Mucosa of descending colon (tissue), 3 donors: ENCODE measurements at places on chromosomes 3 and 15. TPM values are rescaled to one million over a fixed set of nuclear protein-coding genes. Genes with fewer than 3 reads are reported as not detected.

DNA sequence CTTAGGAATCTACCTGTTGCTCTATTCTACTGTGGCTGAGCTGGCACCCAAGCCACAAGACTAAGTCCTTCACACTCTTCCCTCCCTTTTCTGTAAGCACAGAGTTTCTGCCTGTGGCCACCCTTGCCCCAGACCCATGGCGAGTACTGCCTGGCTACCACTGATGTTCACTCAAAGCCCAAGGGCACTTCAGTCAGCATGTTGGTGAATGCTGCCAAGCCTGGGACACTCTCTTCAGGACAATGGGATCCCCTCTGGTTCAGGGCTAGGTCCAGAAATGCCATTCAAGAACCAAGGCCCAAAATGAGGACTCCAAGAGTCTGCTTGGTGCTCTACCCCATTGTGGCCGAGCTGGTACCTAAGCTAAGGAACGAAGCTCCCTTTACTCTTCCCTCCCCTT is 184.2 kb downstream of the FGF12 start:
- DNase-seq: no peak

DNA sequence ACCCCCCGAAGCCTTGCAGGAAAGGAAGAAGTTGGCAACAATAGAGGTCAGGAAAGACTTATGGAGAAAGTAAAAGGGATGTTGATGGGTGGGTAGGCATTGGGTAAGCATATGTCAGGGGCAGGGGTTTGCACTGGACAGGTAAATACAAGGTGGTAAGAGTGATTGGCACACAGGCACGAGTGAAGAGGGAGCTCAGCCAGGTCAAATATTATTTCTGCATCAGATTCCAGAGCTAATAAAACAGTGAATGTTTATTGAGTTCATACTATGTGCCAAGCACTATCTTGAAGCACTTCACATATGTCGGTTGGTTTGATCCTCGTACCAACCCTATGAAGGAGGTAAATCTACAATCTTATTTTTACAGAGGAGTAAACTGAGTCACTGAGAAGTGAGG is 6.6 kb downstream of the CLSTN2 start:
- no peak for DNase-seq

Gene PDHB
- 69.6 TPM for total RNA-seq

GRCh38 chr15:25541228-25541627 is 102.4 kb upstream of the UBE3A start:
- DNase-seq: no peak

Gene JMJD7
- 15.2 TPM for total RNA-seq

DNA sequence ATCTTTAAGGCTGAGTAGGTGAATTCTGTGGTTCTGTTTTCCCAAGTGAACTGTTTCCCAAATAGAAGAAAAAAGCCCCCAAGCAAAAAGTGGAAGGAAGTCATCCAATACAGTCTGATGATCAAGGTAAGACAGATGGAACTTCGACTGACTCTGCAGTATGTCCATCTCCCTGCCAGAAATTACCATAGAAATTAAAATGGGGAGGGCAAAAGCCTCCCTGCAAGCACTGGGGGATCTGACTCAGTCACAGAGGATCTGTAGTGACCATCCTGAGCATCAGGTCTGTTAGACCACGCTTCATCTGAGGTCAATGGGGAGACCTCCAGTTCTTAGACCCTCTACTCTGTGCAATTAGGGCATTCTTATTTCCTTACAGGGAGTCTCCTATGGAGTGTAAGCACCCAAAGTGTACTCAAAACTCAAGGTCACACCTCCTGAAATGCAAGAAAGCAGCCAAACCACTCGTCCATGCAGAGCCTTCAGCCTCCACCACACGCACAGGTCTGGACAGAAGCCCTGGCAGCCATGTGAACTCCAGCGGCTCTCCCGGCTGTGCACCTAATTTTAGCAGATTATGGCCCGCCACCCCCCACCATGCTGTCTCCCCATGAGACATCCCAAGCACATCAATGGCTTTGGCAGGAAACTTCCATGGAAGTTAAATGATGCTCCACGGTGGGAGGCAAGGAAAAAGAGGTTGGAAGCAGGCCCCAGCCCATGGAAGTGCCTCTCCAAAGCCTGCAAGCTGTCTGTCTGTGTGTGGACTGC is 348.7 kb downstream of the NTRK3 start:
- DNase-seq: no peak

Gene RBP2
- 3.5 TPM for total RNA-seq

Gene CSPG5
- 0.60 TPM for total RNA-seq

GRCh38 chr3:3286014-3286413 is 106.5 kb upstream of the CRBN start:
- DNase-seq: no peak

- peak; percentile 91 for DNase-seq
Observed at GRCh38 chr3:123660900-123661299, 76.0 kb upstream of the HACD2 start.

Gene SNTN
- total RNA-seq: not detected

- no peak for DNase-seq
Observed at GRCh38 chr3:79884354-79884753, 116.6 kb upstream of the ROBO1 start.

- DNase-seq: peak; percentile 76
Observed at GRCh38 chr3:15331606-15332404, 581 bp downstream of the SH3BP5 start.

DNA sequence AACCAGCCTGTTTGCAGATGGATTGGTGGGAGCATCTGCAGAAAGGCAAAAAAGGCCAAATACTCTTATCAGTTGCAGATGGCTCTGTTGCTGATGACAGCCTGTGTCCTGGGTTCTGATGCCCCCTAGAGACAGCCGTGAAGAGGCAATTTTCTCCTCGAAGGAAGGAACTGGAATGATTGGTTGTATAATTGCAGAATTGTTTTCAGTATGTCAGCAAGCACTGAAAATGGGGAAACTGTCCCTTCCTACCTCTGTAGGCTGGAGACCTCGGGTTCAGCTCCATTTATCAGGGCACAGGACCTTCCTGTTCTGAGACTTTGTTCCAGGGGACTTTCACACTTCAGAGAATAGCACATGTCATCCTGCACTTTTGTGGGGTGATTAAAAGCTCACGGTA is 103.0 kb downstream of the PGPEP1L start:
- DNase-seq: no peak

GRCh38 chr3:59749291-59749690 is 699.5 kb upstream of the CFAP20DC start:
- no peak for DNase-seq

GRCh38 chr3:72145506-72146380 is 360.8 kb upstream of the PROK2 start:
- DNase-seq: no peak
